Mucosa of descending colon (tissue), 3 donors: ENCODE measurements at places on chromosomes 2 and 18.

DNA sequence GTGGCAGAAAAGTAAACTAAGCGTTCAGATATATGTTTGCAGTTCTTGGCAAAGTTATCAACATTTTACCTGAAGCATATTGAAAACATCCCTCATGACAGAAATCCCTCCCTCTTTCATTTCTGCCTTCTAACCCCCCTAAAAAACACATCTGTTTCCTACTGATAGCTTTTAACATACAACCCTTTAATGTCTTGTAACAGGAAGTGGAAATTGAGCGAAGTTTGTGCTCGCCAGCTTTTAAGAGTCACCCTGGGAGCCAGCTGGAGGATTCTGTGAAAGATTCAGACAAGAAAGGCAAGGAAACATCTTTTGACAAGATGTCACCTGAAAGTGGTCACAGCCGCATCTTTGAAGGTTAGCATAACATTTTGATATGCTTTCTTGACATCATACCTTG is 247.4 kb downstream of the XIRP2 start:
- DNase-seq: no peak

DNA sequence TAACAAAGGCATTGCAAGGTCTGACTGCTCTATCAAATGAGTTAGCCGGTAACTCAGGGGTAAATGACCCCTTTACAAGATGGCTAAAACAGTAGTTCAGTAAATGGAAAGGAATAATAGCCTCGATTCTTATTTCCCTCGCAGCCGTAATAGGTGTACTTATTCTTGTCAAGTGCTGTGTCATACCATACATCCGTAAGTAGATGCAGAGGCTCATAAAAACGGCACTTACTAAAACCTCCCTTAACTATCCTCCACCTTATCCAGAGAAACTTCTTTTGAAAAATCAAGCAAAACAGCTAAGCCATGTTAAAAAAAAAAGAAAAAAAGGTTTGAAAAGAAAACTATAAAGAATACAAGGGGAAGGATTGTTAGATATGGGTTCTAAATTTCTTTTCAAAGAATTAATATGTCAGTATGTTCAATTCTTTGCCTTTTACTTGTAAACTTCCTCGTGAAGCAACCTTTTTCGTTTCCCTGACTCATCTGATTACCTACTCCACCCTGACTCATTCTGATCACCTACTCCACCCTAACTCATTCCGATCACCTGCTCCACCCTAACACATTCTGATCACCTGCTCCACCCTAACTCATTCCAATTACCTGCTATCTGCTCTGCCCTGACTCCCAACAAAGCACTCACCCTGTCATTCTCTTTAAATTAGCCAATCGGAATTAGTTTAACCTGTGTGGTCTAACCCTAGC is 127.5 kb downstream of the SPAG16 start:
- no peak for DNase-seq

- no peak for DNase-seq
Observed at GRCh38 chr2:101827246-101827645, 129.7 kb downstream of the MAP4K4 start.

DNA sequence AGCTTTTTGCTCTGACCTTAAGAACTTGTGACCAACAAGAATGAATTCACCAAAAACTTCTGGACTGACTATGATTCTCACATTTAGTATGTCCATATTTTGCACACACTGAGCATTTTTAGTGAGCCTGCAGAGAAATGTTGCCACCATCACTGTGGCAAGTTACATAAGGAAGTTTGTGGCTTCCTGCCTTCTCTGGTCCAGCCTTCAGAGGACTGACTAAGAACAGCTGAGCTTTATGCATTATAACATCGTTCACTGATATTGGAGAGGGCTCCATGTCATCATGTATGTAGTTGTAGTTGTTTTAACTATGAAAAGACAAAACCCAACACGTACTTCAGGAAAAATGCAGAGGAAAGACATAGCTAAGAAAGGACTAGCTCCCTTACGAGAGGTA is 218.0 kb upstream of the CRIM1 start:
- no peak for DNase-seq

GRCh38 chr2:174840436-174840835 is 76.2 kb upstream of the CHRNA1 start:
- DNase-seq: no peak

- DNase-seq: no peak
Observed at GRCh38 chr18:62939926-62940325, 224.6 kb downstream of the PHLPP1 start.

DNA sequence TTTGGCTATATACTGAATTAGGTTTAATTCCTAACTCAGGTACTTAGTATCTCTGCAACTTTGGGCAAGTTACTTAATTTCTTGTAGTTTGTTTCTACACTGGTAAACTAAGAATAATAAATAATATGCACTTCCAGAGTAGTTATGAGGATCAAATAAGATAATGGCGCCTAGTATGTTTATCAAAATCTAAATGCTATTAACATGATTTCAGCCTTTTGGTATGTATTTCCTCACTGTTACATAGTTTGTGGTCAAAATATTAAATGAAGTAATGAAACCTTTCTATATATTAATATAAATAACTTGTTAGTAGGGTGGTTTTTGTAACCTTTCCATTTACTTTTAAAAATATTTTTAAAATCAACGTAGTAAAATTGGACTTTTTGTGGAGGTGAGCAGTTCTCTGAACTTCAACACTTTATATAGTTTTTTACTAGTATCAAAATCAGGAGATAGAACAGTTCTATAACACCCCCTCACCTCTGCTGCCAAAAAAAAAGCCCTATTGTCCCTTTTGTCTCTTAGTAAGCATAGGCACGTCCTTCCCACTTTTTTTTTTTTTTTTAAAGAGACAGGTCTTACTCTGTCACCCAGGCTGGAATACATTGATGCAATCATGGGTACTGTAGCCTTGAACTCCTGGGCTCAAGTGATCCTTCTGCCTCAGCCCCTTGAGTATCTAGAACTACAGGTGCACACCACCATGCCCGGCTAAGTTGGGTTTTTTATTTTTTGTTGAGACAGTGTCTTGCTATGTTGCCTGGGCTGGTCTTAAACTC is 44.8 kb downstream of the RAB3GAP1 start:
- no peak for DNase-seq

- DNase-seq: no peak
Observed at GRCh38 chr18:42281124-42281523, 326.1 kb downstream of the PIK3C3 start.

GRCh38 chr2:181446985-181447384 is 10.2 kb upstream of the ITGA4 start:
- DNase-seq: no peak

DNA sequence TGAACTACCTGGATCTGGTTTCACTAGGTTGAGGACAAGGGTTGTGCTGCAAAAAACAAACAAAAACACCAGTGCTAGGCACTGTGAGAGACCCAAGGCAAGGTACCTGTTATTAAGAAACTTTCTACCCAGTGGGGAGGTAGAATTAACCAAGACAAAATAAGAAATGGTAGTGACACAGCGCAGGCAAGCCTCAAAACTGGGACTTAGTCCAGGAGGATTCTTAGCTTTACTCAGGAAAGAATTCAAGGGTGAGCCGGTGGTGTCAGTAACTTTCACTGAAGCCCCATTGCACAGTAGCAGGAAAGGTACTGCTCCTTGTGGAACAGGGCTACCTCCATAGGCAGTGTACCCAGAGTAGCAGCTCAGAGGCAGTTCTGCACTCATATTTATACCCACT is 131.6 kb downstream of the SCG2 start:
- no peak for DNase-seq

- DNase-seq: no peak
Observed at GRCh38 chr2:126831234-126832005, 67.3 kb upstream of the TEX51 start.

- DNase-seq: no peak
Observed at GRCh38 chr2:16250466-16250865, 310.1 kb downstream of the MYCN start.
